HepG2 (cell line): ENCODE measurements at places on chromosomes 11 and 22.
A peak's percentile ranks its signal among the peaks of the same experiment; 100 is the strongest.

GRCh38 chr11:12994476-12994875 lies 14.6 kb upstream of the RASSF10 start:
- no peak overlapping the region for H3K27ac ChIP-seq
- no peaks in the 10 kb centered on the region for H3K27me3 ChIP-seq
- H3K4me3 ChIP-seq: no peak overlapping the region
- peaks cover 17% of the 10 kb centered on the region for H3K4me1 ChIP-seq
- H3K36me3 ChIP-seq: no peaks in the 10 kb centered on the region
- no peak for DNase-seq

DNA sequence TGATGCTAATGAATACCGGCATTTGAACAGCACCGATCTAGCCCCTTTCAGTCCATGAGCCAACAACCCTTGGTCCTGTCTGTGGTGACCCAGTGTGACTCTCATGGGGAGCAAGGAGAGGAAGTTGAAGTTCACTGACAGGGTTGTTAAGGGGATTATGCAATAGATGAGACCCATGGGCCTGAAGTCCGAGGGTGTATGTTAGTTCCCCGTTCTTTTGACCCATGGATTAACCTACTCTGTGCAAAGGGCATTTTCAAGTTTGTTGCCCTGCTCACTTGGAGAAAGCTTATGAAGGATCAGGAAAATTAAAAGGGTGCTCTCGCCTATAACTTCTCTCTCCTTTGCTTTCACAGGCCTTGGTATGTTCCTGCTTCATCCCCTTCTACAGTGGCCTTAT lies 4.9 kb downstream of the PNPLA3 start:
- peaks cover 29% of the 10 kb centered on the region for H3K36me3 ChIP-seq
- no peaks in the 10 kb centered on the region for H3K27me3 ChIP-seq
- peak overlapping the region; percentile 28 for H3K27ac ChIP-seq
- H3K4me1 ChIP-seq: peaks cover 43% of the 10 kb centered on the region

- H3K27me3 ChIP-seq: no peaks in the 10 kb centered on the region
- DNase-seq: no peak
- H3K27ac ChIP-seq: no peak overlapping the region
- H3K4me3 ChIP-seq: no peak overlapping the region
- H3K36me3 ChIP-seq: no peaks in the 10 kb centered on the region
Measured at GRCh38 chr11:40384991-40385390, 1074.5 kb downstream of the LRRC4C start.

DNA sequence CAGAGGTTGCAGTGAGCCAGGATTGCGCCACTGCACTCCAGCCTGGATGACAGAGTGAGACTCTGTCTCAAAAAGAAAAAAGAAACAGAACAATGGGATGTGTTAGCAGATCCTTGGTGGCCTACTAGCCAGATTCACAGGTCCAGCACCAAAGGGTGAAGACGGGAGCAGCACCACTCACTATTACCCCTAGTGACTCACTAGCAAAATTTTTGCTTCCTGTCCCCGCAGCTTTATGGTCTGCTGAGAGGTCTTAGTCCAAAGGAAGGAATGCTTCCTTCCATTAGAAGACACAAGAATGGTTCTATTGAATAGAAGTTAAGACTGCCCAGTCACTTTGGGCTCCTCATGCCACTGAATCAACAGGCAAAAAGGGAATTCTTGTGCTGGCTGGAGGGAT lies 35.9 kb upstream of the NUP50 start:
- no peak for DNase-seq
- no peak overlapping the region for H3K27ac ChIP-seq
- peaks cover 8% of the 10 kb centered on the region; the same call in 1 of the 2 replicates for H3K4me1 ChIP-seq
- peaks cover 34% of the 10 kb centered on the region; the same call in 2 of the 3 replicates for H3K27me3 ChIP-seq

GRCh38 chr11:116646191-116646590 lies 126.6 kb downstream of the BUD13 start:
- no peak overlapping the region for H3K27ac ChIP-seq
- no peaks in the 10 kb centered on the region for H3K27me3 ChIP-seq
- no peaks in the 10 kb centered on the region for H3K36me3 ChIP-seq
- H3K4me1 ChIP-seq: no peaks in the 10 kb centered on the region
- no peak for DNase-seq

GRCh38 chr11:77598195-77598594 lies 8.4 kb downstream of the AQP11 start:
- H3K36me3 ChIP-seq: 0 out of 3 replicates have a peak, but pooled peaks cover 6% of the 10 kb centered on the region
- H3K4me1 ChIP-seq: peaks cover 32% of the 10 kb centered on the region
- no peaks in the 10 kb centered on the region for H3K27me3 ChIP-seq
- no peak for DNase-seq
- H3K4me3 ChIP-seq: no peak overlapping the region

DNA sequence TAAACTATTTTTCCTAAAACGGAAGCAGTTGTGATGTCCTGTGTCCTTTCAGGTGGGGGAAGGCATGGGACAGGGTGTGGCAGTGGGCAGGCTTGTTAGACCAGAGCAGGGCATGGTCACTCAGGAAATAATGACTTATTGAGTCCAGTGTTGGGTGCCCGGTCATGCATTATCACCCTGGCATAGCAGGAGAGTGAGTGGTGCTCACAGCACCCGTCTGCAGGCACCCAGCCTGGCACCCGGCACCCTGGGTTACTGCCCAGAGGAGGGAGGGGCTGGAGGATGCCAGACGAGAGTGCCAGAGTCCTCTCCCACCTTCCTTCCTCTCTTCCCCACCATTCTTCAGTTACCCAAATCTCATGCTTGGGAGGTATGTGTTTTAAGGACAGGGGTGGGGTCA lies 59.1 kb downstream of the ST3GAL4 start:
- H3K4me3 ChIP-seq: no peak overlapping the region
- H3K4me1 ChIP-seq: no peaks in the 10 kb centered on the region
- no peak overlapping the region for H3K27ac ChIP-seq
- no peak for DNase-seq
- H3K36me3 ChIP-seq: peaks cover 4% of the 10 kb centered on the region

GRCh38 chr11:84289381-84289906 lies 1003.3 kb upstream of the CCDC90B start:
- no peaks in the 10 kb centered on the region for H3K36me3 ChIP-seq
- H3K27ac ChIP-seq: no peak overlapping the region
- no peak overlapping the region for H3K4me3 ChIP-seq
- no peaks in the 10 kb centered on the region for H3K4me1 ChIP-seq

- H3K27me3 ChIP-seq: no peaks in the 10 kb centered on the region
- H3K27ac ChIP-seq: no peak overlapping the region
- H3K4me3 ChIP-seq: no peak overlapping the region
- no peaks in the 10 kb centered on the region for H3K4me1 ChIP-seq
Measured at GRCh38 chr11:22723274-22723673, 56.9 kb downstream of the GAS2 start.

GRCh38 chr11:94106716-94107115 lies 21.9 kb upstream of the PANX1 start:
- no peak overlapping the region for H3K4me3 ChIP-seq
- DNase-seq: no peak
- H3K27me3 ChIP-seq: no peaks in the 10 kb centered on the region; the same call in 1 of the 2 replicates
- H3K36me3 ChIP-seq: no peaks in the 10 kb centered on the region
- H3K27ac ChIP-seq: no peak overlapping the region

GRCh38 chr22:46019351-46019750 lies 42.4 kb upstream of the WNT7B start:
- no peak for DNase-seq
- H3K4me3 ChIP-seq: no peak overlapping the region
- H3K27me3 ChIP-seq: no peaks in the 10 kb centered on the region
- no peaks in the 10 kb centered on the region for H3K36me3 ChIP-seq

- no peaks in the 10 kb centered on the region for H3K27me3 ChIP-seq
- H3K27ac ChIP-seq: peak overlapping the region; percentile 8
- DNase-seq: no peak
- H3K36me3 ChIP-seq: no peaks in the 10 kb centered on the region; the same call in 1 of the 2 replicates
Measured at GRCh38 chr22:26477341-26477731, 6.2 kb downstream of the HPS4 start.

- no peak overlapping the region for H3K27ac ChIP-seq
- DNase-seq: no peak
- peaks cover 21% of the 10 kb centered on the region for H3K4me1 ChIP-seq
- no peaks in the 10 kb centered on the region for H3K27me3 ChIP-seq
- H3K4me3 ChIP-seq: no peak overlapping the region
Measured at GRCh38 chr11:8709777-8710176, 27.2 kb downstream of the RPL27A start.

DNA sequence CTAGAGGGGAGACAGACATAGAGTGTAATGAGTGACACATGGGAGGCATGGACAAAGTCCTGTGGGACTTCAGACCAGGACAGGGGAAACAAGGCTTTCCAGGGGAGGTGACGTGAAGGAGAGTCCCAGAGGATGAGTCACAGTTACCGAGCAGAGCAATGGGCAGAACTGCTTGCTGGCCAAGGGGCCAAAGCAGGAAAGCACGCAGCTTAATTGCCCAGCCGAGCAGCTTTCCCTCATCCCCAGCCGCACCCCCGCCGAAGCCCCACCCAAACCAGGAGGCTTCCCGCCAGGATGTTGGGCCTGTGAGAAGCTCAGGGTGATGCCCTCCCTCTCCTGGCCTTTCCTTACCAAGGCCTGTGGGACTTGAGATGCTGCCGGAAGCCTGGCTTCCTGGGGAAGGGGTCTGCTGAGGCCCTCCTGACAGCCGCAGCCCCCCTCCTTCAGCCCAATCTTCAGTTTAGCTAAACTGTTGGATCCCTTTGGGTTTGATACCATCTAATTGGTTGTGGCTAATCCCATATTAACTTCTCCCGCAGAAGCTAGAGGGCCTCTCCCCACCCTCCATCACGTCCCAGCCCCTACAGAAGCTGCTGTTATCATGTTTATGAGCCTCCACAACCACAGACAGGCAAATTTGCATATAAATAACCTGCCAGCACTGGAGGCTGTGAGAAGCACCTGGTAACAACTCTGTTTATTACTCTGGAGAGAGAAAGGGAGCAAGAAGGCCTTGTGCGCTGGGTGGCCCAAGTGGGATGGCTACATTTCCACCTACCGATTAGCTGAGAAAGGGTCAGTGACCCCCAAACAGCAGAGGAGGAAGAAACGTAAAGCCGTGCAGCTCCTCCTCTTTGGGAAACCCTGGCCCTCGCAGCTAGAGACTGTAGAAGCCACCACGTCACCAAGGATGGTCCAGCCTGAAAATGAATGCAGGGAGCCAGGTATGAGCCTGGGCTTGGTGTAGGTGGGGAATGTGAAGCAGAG lies 80.0 kb downstream of the TRIM29 start:
- H3K4me1 ChIP-seq: no peaks in the 10 kb centered on the region
- no peak overlapping the region for H3K4me3 ChIP-seq
- peaks cover 9% of the 10 kb centered on the region; the same call in 1 of the 2 replicates for H3K27me3 ChIP-seq
- H3K27ac ChIP-seq: no peak overlapping the region
- DNase-seq: peak; percentile 5

DNA sequence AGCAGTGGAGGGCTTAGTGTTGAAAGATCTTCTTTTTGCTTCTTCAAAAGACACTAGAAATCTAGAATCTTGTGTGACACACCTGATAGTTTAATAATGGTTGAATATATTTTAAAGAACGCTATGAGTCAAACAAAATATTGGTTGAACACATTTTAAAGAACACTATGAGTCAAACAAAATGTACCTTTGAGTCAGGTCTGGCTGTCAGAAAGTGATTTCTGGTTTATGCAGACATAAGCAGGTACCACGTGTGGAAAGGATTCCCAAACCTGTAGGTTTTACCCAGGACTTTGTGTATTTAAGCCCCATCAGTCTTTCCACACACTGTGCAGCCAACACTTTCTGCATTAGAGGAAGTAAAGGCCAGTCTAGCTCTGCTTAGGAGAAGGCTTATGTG lies 366.7 kb upstream of the TENM4 start:
- H3K27ac ChIP-seq: no peak overlapping the region
- no peaks in the 10 kb centered on the region for H3K36me3 ChIP-seq
- H3K27me3 ChIP-seq: no peaks in the 10 kb centered on the region
- H3K4me1 ChIP-seq: no peaks in the 10 kb centered on the region
- no peak overlapping the region for H3K4me3 ChIP-seq

- H3K27me3 ChIP-seq: peaks cover 24% of the 10 kb centered on the region; the same call in 2 of the 3 replicates
- peaks cover 17% of the 10 kb centered on the region for H3K4me1 ChIP-seq
- H3K36me3 ChIP-seq: no peaks in the 10 kb centered on the region
- DNase-seq: no peak
- H3K4me3 ChIP-seq: no peak overlapping the region
Measured at GRCh38 chr11:63489879-63490278, 1.1 kb downstream of the PLAAT5 start.

DNA sequence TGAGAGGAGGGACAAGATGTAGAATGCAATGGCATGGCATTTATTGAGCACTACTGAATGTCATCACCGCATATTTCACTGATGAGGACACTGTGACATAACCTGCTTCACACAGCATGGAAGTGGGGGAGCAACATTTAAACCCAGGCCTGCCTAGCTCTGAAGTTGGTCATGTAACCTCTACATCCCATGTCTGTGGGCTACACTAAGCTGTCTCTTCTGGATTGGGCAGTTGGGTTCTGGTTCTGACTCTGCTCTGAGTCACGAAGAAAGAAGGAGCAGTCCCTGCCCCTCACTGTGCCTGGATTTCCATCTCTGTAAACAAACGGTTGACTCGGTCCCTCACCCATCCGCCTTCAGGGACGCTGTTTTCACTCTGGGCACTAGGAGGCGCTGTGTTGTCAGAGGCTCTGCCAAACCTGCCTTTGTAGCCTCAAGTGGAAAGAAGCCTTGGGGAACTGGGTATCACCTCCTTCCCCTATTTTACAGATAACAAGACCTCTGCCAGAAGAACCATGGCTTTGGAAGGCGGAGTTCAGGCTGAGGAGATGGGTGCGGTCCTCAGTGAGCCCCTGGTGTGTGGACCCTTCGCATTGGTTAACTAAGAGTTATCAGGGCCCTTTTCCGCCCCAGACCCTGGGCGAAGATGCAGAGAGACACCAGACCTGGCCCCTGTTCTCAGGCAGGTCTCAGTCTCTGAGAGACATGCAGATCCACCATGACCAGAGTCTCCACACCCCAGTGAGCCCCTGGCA lies 12.7 kb upstream of the ARHGEF17 start:
- no peak overlapping the region for H3K4me3 ChIP-seq
- H3K4me1 ChIP-seq: no peaks in the 10 kb centered on the region
- DNase-seq: peak; percentile 57
- H3K27ac ChIP-seq: no peak overlapping the region

- no peak overlapping the region for H3K4me3 ChIP-seq
- no peaks in the 10 kb centered on the region for H3K27me3 ChIP-seq
Measured at GRCh38 chr11:101357771-101358170, 226.0 kb downstream of the TRPC6 start.

GRCh38 chr11:121237686-121238658 lies 54.6 kb upstream of the SC5D start:
- no peaks in the 10 kb centered on the region for H3K4me1 ChIP-seq
- DNase-seq: no peak

DNA sequence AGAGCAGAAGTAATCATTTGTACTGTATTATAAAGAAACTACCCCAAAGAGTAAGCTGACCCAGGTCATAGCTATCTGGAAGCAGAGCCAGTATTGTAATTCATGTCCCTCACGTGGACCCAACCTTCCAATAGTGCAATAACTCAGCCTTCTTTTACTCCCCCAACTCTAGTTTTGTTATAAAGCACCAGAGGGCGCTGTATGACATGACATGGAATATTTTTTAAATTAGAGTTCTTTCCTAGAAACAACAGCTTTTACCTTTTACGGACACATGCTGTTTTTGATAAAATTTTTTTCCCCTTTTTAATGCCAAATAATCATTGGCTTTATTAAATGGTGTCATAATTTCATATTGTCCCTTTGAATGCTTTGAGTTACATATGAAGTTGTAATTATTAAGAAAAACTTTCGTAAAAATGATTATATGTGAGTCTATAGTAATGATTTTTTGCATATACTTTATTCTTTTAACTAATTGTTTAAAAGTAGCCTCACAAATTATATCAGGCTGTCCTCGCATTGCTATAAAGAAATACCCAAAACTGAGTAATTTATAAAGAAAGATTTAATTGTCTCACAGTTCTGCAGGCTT lies 76.9 kb downstream of the DKK3 start:
- peaks cover 3% of the 10 kb centered on the region; the same call in 1 of the 2 replicates for H3K36me3 ChIP-seq
- no peak overlapping the region for H3K4me3 ChIP-seq
- DNase-seq: peak; percentile 62
- H3K27me3 ChIP-seq: no peaks in the 10 kb centered on the region
- H3K27ac ChIP-seq: no peak overlapping the region
- H3K4me1 ChIP-seq: no peaks in the 10 kb centered on the region
